GM12878 (cell line): ENCODE measurements at places on chromosomes 1 and 21. TPM values are rescaled to one million over a fixed set of nuclear protein-coding genes. Genes with fewer than 3 reads are reported as not detected.

DNA sequence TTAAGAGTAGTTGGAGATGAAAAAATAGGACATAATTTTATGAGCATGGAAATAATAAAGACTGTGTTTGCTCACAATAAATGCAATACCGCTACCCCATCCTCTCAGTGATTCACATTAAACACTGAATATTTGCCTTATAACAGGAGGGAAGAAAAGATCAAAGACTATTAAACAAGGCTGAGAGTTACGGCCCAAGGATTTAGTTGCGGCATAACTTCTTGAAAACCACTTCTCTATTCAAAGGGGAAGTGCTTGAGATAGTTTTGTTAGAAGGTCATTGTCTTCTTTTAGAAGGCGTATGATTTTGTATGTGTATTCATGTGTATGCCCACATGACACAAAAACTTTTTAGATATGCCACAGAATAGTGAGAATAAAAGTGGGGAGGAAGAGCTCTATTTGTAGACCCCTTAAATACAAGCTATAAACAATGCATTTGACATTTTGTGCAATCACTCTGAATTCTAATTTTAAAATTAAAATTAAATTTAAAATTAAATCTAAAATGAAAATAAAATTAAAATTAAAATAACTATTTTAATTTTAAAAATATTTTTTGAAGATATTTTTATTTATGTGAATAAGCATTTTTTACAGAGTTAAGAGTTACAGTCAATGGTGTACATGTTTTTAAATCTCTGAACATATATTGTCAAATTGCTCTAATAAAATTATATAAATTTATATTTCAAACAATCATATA is 986.6 kb upstream of the ADAMTS5 start:
- H3K27me3 ChIP-seq = no peaks in the 10 kb centered on the region
- H3K27ac ChIP-seq = no peak overlapping the region

GRCh38 chr1:89887270-89887669 is 66.4 kb downstream of the LRRC8D start:
- H3K4me3 ChIP-seq = no peak overlapping the region
- no peaks in the 10 kb centered on the region for H3K36me3 ChIP-seq
- DNase-seq = no peak
- H3K27me3 ChIP-seq = no peaks in the 10 kb centered on the region
- no peak overlapping the region for H3K27ac ChIP-seq

GRCh38 chr1:162680419-162681121 is 48.3 kb downstream of the DDR2 start:
- no peak for DNase-seq
- peaks cover 8% of the 10 kb centered on the region for H3K4me1 ChIP-seq
- no peaks in the 10 kb centered on the region for H3K36me3 ChIP-seq
- no peak overlapping the region for H3K27ac ChIP-seq
- H3K4me3 ChIP-seq = no peak overlapping the region
- H3K27me3 ChIP-seq = no peaks in the 10 kb centered on the region

DNA sequence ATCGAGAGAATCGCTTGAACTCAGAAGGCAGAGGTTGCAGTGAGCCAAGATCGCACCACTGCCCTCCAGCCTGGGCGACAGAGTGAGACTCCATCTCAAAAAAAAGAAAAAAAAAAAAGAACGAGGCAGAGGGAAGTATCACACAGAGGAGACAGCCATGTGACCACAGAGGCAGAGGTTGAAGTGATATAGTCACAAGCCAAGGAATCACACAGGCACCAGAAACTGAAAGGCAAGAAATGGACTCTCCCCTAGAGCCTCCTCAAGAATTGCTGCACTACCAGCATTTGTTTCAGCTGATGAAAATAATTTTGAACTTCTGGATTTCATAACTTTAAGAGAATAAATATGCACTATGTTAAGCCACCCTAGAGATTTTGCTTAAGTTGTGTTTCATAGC is 459.6 kb downstream of the PTPRC start:
- no peak overlapping the region for H3K27ac ChIP-seq
- no peaks in the 10 kb centered on the region for H3K27me3 ChIP-seq
- no peak overlapping the region for H3K4me3 ChIP-seq
- H3K36me3 ChIP-seq = no peaks in the 10 kb centered on the region

DNA sequence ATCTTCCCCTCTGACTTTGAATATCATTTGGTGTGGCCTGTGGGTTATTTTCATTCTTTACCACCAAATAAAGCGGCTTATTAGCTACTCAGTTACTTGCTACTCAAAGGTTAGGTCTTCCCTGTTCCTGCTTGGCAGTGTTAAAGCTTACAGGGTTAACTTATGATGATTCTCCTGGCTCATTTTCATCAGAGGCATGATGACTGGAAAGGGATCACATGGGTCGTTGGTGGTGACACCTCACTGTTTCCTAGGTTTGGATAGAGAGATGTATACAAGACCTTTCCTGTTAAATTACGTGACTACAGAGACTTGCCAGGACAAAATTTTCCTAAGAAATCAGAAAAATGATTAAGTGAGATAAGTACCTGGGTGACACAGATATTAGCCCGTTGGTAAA is 27.4 kb downstream of the MRPS6 start:
- H3K4me3 ChIP-seq = no peak overlapping the region
- peaks cover 7% of the 10 kb centered on the region; the same call in 1 of the 2 replicates for H3K4me1 ChIP-seq
- no peaks in the 10 kb centered on the region; the same call in none of the 2 replicates for H3K36me3 ChIP-seq
- DNase-seq = no peak
- no peak overlapping the region for H3K27ac ChIP-seq

- DNase-seq = no peak
- H3K36me3 ChIP-seq = no peaks in the 10 kb centered on the region
- no peak overlapping the region for H3K27ac ChIP-seq
- H3K4me3 ChIP-seq = no peak overlapping the region
- no peaks in the 10 kb centered on the region for H3K4me1 ChIP-seq
Measured at GRCh38 chr1:87728169-87728568, 399.5 kb downstream of the LMO4 start.

DNA sequence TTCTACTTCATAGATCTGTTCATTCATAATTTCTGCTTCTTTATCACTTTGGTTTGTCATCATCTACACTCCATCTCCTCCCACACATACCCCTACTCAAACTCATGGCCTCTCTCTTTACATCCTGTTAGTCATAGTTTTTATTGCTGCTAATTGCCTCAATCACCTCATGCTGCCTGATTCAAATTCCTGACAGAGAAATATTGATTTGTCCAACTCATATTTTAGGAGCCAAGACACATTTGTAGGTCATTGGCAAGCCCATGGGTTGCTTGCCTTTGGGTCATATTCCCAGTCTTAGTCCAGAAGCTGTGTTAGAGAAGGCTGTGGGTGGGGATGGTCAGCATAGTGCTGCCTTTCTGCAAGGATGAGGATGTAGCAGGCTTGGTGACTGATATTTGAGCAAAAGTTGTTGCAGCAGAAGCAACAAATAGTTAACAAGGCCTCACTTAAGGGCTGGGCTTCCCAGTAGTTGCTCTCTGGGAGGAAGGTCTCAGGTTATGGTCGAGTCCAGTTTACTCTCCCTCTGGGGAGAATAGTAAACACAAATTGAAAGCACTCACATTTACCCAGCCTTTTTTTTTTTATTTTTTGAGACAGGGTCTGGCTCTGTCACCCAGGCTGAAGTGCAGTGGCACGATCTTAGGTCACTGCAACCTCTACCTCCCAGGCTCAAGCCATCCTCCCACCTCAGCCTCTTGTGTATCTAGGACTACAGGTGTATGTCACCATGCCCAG is 22.4 kb upstream of the EPS15 start:
- H3K27me3 ChIP-seq = no peaks in the 10 kb centered on the region
- no peak overlapping the region for H3K4me3 ChIP-seq
- no peak overlapping the region for H3K27ac ChIP-seq

- no peaks in the 10 kb centered on the region for H3K4me1 ChIP-seq
- H3K27ac ChIP-seq = no peak overlapping the region
- no peak overlapping the region for H3K4me3 ChIP-seq
Measured at GRCh38 chr1:86648255-86648654, 56.1 kb upstream of the SH3GLB1 start.

- no peak overlapping the region for H3K4me3 ChIP-seq
- H3K36me3 ChIP-seq = no peaks in the 10 kb centered on the region
- no peak overlapping the region for H3K27ac ChIP-seq
- H3K4me1 ChIP-seq = no peaks in the 10 kb centered on the region
- H3K27me3 ChIP-seq = peaks cover 4% of the 10 kb centered on the region
Measured at GRCh38 chr1:3530086-3530925, 75.8 kb downstream of the ARHGEF16 start.

- H3K36me3 ChIP-seq = peaks cover 21% of the 10 kb centered on the region
- H3K27ac ChIP-seq = no peak overlapping the region
- H3K27me3 ChIP-seq = no peaks in the 10 kb centered on the region
- no peak for DNase-seq
Measured at GRCh38 chr21:44050276-44050675, 38.2 kb downstream of the TRAPPC10 start.

DNA sequence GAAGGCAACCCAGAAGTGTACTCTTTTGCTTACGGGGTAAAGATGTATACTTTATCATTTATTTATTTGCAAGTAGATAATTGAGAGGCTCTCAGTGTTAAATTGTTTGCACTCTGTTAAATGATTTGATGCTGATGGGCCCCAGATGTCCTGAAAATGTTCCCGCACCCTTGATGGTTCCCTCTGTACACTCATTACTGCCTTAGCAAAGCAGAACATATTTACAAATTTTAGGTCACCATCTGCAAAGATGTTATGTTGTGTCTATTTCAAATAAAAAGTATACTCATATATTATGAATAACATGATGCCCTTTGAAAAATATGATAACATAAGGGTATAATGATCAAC is 240.5 kb upstream of the SNX7 start:
- H3K27ac ChIP-seq = no peak overlapping the region
- DNase-seq = no peak
- H3K36me3 ChIP-seq = no peaks in the 10 kb centered on the region
- no peaks in the 10 kb centered on the region for H3K4me1 ChIP-seq
- no peak overlapping the region for H3K4me3 ChIP-seq
- H3K27me3 ChIP-seq = no peaks in the 10 kb centered on the region

GRCh38 chr1:8753736-8754135 is 63.7 kb downstream of the RERE start:
- H3K4me3 ChIP-seq = no peak overlapping the region
- no peaks in the 10 kb centered on the region for H3K36me3 ChIP-seq
- no peaks in the 10 kb centered on the region for H3K27me3 ChIP-seq
- DNase-seq = no peak

DNA sequence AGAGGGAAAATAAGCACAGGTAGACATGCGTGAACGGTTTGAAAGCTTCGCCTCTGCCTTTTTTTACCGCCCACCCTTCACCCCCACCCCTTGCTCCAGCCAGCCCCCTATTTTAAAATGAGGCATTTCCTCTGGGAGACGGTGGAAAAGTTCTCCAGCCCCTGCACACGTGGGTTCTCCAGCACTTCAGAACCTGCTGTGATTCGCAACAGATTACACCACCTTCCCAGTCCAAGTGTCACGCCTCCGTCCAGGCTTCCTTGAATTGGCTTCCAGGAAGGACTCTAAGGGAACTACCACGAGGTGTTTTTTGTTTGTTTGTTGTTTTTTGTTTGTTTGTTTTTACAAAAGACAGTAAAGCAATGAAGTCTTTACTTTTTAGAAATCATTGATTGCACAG is 2.6 kb downstream of the LRRC7 start:
- no peak overlapping the region for H3K4me3 ChIP-seq
- H3K27me3 ChIP-seq = peaks cover 2% of the 10 kb centered on the region; the same call in 1 of the 2 replicates

The B4GALT3 gene
- 36.5 and 40.2 TPM in 2 replicates for total RNA-seq

The SLFNL1 gene
- total RNA-seq = 0.18 and 0.24 TPM in 2 replicates

The LEFTY1 gene
- total RNA-seq = 0.27 TPM in 1 of 2 replicates, not detected in the other

The ACTL8 gene
- not detected in 2 replicates for total RNA-seq

The FAM110D gene
- total RNA-seq = not detected in 2 replicates
